ENCODE measurements at places on chromosomes 1 and 21.

- DNase-seq: no peak
These were observed 28.6 kb downstream of the TRIT1 start for GRCh38 chr1:39854738-39855137.

- DNase-seq: no peak
These were observed 27.9 kb upstream of the C1orf87 start for GRCh38 chr1:60101516-60101915.

DNA sequence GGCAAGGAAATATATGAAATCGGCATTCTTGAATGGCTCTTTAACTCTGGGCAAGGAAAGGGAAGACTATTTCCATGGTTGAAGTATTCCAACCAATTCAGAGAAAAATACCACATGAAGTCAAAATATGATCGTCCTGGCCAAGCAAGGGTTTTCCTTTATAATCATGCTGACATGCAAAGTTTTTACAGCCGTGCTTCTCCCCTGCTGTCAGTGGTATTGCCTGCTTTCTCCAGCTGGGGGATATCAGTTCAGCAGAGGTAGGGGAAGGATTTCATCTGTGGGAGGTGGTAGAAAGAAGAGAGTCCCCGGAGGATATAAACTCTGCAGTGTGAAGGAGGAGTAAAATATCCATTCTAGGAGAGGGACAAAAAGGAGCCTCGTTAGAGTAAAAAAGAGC, 322.8 kb downstream of the PAPPA2 start:
- no peak for DNase-seq

DNA sequence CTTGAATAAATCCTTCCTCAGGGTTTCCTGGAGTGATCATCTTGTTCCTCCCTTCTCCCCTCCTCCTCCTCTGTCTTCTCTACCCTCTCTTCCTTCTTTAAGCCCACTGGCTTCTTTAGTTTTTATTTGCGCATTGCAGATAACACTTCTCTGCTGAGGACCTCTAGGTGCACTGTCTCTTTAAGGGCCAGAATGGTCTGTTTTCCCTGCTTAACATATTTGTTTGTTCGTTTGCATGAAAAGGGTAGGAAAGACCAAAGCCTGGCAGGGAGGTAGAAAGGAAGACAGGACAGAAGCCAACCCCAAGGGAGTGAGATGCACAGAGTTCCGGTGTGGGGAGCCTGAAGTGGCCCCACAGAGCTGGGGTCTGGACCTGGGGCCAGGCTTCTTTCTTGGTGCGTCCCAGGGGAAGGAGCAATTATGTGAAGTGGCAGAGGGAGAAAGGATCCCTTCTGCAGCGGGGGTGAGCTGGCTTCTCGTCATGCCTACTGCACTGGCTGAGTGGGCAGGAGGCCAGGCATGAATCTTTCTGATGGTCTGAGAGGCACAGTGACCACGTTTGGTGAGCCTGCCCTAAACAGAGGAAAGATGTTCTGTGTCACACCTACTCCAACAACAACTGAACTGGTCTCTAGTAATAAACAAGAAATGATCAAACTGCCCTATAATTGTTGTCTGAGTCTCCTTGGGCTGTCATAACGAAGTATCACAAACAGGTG, 232.7 kb downstream of the KCNJ6 start:
- no peak for DNase-seq

DNA sequence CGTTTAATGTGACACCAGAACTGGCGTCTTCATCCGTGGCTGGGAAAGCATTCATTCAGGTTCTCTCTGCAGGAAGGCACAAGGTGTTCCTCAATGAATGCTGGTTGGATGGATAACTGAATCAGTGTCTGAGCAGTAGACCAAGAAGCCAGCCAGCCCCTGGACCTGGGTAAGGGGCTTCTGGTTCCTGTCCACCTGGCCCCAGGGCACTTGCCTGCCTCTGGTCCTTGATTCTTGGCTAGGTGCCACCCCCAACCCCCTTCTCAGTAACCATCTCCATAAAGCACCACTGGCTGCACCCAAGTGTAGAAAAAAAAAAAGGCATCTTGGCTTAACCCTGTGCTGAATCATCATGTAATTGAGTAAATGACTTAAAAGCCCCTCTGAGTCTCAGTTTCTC, 59.1 kb downstream of the KCND3 start:
- no peak for DNase-seq

GRCh38 chr1:187262731-187263130, 434.0 kb downstream of the PLA2G4A start:
- no peak for DNase-seq

- no peak for DNase-seq
These were observed 251.6 kb upstream of the SGIP1 start for GRCh38 chr1:66282343-66282852.

DNA sequence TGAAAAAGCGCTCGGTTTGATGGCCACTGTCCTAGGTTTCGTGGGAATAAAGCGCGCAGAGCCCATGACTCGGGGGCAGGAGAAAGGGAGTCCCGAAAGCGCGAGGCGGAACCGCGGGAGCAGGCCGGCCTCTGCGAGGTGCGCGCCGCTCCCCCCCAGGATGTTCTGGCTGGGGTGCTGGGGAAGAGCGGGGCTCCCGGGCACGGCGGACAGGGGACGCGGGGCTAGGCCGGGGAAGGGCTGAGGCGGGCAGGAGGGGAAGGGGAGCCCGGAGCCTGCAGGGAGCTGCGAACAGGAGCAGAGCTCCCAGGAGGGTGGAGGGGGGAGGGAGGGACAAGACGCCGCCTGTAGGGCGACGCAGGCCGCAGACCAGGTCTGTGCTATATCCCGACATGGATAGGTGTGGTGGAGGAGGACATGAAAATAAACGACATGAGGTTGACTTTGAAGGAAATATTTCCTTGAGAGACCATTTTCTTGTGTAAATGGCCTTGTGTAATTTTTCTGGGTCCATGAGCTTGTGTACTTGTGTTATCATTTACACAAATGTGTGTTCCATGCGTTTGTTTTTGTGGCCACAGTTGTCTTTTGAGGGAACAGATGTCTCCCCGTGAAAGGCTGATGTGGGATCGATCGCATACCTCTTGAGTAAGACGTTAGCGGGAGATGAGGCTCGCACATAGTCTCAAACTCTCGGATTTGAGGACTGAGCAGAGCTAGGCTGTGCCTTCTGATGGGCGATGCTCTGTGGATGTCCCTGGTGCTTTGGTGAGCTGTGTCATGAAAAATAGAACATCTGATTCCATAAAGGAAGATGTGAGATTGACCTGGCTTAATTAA, 1.3 kb downstream of the PCNT start:
- DNase-seq: no peak

DNA sequence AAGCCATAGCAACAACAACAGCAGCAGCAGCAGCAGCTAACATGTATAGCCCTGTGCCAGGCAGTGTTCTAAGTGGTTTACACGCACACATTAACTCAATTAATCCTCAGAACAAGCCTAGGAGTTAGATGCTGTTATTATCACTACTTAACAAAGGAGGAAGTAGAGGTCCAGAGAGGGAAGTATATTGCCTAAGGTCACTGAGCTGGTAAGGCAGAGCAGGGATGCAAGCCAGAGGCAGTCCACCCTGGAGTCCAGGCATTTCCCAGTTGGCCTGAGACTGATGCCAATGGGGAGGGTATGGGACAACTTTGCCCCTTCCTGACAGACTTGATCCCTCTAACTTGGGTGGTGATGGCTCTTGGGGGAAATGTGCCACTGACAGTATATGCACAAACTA, 6.8 kb downstream of the CDC14A start:
- DNase-seq: no peak

DNA sequence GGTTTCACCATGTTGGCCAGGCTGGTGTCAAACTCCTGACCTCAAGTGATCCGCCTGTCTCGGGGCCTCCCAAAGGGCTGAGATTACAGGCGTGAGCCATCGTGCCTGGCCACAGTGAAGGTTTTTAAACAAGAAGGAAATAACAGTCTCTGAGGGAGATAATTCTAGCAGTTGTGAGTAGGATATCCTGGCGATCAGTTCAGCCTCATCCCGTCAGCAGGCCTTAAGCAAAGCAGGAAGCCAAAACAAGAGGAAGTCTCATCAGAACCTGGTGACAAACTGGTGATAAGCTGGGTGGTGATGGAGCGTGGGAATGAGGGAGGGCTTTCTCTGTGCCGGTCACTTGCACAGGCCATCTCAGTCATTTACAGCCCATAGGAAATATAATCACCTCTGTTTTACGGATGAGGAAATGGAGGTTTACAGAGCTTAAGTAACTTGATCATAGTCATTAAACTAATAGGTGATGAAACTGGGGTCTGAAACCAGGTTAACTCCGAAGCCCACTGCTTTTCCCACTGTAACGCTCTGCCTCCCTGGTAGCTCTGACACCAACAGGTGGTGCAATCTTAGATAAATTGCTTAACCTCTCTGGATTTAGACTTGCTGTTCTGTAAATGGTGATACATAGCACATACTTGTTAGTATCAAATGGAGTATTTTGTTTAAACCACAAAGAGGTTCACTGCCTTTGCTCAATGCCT, 40.8 kb upstream of the A3GALT2 start:
- DNase-seq: no peak

DNA sequence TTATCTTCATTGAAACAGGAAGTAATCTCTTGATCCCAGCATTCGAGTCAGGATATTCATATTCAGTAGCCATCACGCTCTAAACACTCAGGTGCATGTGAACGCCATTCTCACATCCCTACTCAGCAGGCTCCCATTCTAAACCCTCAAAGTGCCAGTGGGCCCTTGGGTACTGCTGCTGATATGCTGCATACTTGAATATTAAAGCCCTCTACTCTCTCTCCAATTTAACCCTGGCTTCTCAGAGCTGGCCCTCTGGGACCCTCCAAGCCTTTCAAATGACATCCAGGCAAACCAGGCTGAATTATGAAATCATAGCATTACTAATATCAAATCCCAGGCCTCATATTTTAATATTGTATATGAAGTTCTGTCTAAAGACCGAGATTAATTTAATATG, 468.2 kb downstream of the NUF2 start:
- DNase-seq: no peak

- DNase-seq: no peak
These were observed 57.5 kb downstream of the CASQ2 start for GRCh38 chr1:115710859-115711624.

GRCh38 chr1:235513495-235514366, 9.5 kb upstream of the B3GALNT2 start:
- DNase-seq: no peak

DNA sequence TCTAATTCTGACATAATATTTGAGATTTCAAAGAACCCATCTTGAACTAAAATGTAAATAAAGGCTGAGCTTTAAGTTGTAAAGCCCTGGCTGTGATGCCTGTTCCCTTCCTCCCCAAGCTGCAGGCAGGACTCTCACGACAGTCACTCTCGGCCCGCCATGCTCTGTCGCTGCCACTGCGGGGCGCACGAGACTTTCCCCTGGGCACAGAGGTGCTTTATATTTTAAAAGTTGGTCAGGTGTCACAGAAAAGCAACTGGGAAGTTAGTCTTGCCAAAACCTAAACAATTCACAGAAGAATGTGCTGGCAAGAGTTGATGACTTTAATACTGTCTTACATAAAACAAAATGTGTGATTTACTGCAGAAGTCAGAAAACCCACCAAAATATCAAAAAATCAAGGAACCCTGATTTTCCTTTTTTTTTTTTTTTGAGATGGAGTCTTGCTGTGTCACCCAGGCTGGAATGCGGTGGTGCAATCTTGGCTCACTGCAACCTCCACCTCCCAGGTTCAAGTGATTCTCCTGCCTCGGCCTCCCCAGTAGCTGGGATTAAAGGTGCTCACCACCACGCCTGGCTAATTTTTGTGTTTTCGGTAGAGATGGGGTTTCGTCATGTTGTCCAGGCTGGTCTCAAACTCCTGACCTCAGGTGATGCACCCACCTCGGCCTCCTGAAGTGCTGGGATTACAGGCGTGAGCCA, 10.7 kb downstream of the LRRC47 start:
- DNase-seq: no peak

DNA sequence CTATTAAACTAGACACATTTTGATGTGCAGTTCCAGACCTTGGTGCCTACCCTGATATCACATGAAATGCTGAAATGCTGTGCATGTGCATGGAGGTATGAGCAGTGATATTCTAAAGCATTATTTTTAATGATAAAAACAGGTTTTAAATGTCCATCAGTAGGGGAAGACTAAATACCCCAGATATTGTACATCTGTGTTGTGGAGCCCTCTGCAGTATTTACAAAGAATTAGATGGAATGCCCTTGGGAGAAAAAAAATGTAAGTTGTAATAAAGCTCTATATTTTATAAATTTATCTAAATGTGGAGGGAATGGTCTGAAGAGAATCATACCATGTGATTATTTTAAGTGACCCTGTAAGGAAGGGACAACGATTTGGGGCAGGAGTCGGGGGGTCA, 39.1 kb upstream of the IGSF5 start:
- no peak for DNase-seq

- DNase-seq: no peak
These were observed 20.3 kb upstream of the C2CD2 start for GRCh38 chr21:41973861-41974751.

DNA sequence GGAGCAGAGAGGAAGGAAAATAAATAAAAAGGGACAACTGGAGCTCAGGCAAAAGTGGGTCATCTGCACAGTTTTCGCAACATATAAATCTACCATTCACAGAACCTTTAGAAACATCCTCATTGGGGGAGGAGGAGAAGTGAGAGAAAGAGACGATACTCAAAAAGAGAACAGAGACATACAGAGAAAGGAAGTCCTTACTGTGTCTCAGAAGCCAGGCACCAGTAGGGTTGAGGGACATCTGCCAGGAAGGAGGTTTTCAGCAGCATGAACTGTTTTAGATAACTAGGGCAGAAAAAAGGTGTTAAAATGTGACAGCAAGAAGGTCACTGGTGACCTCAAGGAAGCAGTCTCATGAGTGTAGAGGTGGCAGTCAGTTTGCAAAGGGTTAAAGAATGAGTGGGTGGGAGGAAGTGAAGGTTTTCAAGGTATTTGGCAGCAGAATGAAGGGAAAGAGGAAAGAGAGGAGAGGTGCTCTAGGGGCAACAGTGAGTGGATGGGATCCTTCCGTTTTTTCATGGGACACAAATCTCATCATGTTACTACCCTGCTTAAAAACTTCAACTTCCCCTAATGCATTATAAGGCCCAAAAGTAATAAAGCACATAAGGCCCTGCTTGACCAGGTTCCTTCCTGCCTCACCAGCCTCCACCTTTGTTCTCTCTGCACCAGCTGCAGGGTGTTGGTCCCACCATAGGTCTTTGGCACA, 9.5 kb downstream of the JAK1 start:
- DNase-seq: no peak

DNA sequence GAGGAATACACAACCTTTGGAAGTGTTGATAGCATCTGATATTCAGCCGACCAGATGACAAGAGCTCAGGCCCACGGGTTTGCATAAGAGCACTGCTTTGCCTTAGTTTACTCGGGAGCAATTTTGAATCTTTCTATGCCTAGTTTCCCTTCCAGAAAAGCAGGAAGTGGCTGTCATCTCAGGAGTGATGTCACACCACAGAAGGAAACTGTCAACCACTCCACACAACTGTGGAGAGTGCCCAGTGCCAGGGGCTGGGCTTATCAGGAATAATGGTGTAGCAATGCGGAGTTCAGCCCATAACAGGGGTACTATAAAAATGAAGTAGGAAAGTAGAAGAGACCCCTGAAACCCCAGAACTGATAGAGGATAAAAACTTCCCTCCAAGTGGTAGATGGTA, 28.4 kb downstream of the NTPCR start:
- DNase-seq: no peak

- DNase-seq: no peak
These were observed 41.5 kb upstream of the HAO2 start for GRCh38 chr1:119327094-119327449.
